ENCODE measurements at places on chromosomes 6 and 20.

DNA sequence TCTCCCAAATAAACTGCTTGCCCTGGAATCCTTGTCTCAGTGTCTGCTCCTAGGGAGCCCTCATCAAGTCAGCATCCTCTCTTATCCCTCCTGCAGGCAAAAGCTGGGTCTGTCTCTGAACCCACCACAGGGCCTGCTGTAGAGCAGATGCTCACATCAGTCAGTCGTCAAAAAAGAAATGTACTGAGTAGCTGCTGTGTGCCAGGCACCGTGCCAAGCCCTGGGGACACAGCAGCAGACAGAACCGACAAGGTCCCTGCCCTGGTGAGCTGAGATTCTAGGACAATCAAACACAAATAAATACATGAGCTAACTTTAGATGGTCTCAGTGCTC, 68.5 kb downstream of the EYA2 start:
- DNase-seq: no peak

DNA sequence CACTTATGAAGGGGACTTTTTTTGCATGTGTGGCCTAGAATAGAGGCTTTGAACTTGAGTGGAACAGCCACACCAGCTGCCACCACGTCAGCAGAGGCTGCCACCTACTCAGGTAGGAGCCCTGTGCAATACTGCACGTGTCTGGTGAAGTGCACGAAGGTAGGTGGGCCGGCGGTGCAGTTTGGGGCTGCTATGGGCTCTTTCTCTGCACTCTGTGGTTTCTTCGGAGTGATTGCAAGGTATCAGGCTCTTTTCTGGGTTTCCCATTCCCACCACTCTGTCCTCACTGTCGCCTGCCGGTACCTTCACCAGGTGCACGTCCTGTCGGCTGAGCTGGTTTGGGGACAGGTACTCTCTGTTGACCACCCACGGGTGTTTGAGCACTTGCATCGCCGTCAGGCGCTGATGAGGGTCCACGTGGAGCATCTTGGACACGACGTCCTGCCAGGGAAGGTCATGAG, 30.8 kb upstream of the MPC1 start:
- DNase-seq: no peak

GRCh38 chr20:11814267-11814666, 103.4 kb upstream of the BTBD3 start:
- DNase-seq: no peak

DNA sequence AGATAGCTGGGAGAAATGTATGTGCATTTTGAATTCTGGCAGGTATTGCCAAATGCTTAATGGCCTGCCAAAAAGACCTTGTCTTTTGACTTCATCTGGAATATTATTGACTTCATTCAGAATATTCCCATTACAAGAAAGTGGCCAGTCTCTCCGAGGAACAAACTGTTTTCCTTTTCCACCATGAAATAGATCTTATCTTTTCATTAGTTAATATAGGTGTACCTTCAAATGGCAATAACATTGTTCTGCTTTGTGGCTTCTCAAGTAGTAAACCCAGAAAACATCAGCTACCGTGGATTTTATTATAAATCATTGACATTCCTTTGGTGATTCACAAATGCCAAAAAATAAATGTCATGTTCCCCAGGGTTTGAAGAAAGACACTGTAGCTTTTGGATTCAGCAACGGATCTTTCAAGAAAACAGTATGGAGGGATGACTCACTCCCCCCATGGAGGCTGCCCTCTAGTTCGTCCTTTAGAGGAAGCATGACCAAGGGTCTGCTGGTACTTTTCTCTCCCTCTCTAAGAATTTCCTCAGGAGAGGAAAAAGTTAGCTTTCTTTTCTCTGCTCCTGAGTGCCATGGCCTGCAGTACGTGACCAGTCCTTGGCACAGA, 1.1 kb upstream of the RNF182 start:
- DNase-seq: no peak

GRCh38 chr6:15036690-15037245, 209.1 kb upstream of the JARID2 start:
- no peak for DNase-seq

DNA sequence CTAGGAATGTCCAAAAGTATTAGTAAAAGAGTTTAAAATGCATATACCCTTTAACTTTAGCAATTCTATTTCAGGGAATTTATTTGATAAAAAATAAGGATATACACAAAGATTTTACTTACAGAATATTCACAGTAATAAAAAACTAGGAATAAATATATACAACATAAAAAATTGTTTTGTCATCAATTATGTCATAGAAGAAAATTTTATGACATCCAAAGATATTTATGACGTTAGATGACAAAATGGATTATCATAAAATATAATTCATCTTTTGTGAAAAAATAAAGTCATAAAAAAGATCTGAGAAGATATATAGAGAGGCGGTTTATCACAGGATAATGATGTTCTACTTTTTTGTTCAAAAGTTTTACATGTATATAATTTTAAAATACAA, 32.0 kb upstream of the TCF21 start:
- no peak for DNase-seq

DNA sequence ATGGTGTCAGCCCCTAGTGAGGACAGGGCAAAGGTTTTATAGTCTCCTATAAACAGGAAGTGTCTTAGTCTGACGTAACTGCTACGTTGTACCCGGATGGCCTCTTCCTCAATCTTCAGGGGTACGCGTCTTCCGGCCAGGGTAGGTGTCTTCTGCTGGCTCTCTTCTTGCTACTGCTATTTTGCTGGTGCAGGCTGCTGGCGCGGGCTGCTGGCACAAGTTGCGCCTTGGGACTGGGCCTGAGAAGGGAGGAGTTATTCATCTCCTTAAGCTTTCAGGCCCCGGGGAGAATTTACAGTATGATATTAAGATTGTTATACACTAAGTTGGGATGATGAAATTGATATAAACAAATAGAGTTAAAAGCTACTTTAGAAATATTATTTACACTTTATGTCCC, 74.4 kb downstream of the HDGFL1 start:
- no peak for DNase-seq

DNA sequence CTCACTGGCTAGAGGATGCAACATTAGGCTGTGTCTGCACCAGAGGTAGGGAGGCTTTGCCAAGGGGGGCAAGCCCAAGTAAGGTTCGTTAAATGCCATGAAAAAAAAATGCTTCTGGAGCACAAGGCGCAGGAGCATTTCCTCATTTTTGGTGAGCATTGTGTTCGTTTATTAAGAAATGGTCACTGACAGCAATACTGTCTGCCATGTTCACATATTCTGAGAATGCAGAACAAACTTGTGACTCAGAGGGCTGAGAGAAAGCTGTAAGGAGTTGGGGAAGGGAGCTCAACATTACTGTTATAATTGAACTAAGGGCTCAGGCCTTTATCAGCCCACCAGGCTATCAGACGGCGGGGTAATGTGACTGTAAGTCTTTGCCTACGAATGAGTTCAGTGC, 465.4 kb upstream of the BTBD3 start:
- DNase-seq: no peak

DNA sequence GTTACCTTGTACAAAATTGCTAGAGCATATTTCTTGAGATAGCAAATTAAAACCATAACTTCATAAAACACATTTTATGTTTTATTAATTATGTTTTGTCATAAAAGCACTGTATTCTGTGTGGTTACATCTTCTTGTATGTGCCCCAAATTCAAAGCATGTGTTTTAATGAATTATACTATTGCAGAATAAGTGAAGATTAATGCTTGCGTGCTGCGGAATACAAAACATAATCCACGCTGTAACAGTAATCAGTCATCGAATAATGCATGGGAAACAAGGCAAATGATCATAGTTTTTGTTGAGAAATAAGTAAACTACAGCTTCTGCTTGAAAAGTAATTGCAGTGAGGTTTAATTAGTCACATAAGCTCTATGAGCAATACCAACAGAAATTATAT, 459.2 kb upstream of the SOX4 start:
- DNase-seq: no peak

DNA sequence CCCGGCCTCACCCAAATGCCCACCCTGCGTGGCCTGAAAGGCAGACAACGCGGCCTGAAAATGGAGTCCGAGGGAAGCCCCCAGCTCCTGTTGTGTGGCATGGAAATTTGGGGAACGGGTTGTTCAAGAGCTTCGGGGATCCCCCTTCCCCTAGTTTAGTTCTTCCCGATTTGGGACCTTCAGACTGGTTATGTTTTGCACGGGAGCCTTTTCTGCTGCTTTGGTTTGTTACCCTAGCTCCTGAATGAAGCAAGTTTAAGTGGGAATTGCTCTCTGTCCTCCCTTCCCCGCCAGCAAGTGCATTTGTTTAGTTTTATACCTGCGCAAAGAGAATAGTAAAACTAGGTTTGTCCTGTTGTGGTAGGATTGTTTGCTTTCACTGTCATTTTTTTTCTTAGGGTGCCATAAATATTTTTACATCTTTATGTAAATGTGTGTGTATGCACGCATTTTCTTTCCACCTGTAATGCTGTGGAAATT, 604 bp downstream of the SH3BGRL2 start:
- no peak for DNase-seq

- no peak for DNase-seq
Observed at GRCh38 chr6:26232940-26233648, 131.9 kb upstream of the BTN3A2 start.

DNA sequence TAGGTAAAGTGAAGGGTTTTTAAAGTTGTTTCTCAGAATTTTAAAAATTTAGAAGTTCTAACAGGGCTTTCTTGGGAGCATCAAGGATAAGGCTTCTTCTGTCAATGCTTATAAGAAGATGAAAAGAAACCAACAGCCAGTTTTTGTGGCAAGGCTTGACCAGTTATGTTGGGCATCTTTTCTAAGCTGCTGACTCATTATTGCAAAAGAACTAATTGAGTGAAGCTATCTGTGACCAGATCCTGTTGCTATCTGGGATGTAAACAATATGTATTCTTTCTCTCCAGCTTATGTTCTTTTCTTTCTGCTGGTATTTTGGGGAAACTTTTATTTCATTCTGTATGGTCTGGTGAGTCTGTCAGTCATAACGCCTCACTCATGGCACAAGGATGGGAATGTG, 643.8 kb downstream of the HDGFL1 start:
- no peak for DNase-seq

DNA sequence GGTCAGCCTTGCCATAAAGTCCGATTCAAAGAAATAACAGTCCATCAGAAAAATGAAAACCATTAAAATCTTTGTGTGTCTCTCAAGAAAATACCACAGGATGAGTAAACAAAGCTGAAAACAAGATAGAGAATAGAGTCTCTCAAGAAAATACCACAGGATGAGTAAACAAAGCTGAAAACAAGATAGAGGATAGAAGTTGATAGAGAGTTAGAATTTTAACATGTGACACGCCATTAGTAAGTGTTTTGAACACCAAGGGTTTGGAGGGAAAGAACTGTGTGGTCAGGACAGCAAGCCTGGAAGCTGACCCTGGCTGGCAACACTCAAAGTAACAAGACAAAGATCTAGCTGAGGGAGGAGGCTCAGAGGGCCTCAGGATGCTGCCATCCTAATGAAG, 43.9 kb upstream of the PRND start:
- no peak for DNase-seq

GRCh38 chr20:23159947-23160318, 73.8 kb upstream of the CD93 start:
- no peak for DNase-seq

- no peak for DNase-seq
Observed at GRCh38 chr20:11697646-11698045, 220.0 kb upstream of the BTBD3 start.

- DNase-seq: no peak
Observed at GRCh38 chr6:46776070-46776712, 17.0 kb upstream of the MEP1A start.

DNA sequence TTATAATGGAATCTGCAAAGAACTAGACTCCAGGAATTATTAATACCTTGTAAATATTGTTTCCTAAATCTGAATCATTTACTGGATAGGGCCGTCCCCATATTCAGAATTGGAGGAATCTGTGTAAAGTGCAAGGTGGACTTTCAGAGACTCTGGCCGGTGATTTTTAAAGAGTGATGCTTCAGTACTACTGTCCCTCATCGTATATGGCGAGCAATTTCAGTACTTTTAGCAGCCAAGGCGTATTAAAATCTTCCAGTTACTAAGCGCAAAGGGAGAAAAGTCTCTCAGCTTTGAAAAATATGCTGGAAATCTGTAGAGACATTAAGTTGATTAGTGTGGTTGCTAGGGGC, 483 bp downstream of the SMIM26 start:
- no peak for DNase-seq

- no peak for DNase-seq
Observed at GRCh38 chr6:111342913-111343312, 140.1 kb downstream of the REV3L start.

DNA sequence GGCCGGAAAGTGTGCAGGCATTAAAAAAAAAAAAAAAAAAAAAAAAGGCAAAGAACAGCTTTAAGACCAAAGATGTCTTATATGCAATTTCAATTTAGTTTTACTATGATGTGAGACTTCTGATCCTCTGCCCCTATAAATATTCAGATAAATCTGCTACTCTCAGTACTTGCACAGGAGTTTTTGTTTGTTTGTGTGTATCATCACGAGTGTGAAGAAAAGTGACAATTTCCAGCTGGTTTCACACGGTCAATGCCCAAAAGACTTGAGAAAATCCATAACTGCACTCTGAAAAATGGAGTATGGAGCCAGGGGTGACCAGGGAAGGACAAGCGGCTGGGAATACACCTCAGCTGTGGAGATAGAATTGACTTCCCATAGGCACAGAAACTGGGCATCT, 757.7 kb downstream of the C6orf118 start:
- no peak for DNase-seq

DNA sequence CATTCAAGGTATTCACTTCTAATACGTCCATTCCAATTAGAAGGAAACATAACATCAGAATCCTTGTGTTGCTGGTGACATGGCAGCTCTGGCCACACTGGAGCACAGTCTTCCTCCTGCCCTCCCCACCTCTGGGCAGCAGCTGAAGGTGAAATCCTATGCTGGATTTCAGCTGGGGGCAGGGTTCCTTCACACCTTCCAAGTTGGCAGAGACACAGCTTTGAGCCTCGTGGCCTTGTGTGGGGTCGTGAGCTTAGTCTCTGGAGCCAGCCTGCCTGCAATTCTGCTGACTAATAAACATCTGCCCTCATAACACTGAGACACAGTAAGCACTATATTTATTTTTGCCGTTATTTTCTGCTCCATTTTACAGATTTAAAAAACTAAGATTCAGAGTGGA, 218.9 kb upstream of the RIN2 start:
- DNase-seq: no peak

- no peak for DNase-seq
Observed at GRCh38 chr6:125963817-125964216, 7.2 kb downstream of the HINT3 start.

- DNase-seq: no peak
Observed at GRCh38 chr6:82832811-82833210, 232.8 kb downstream of the UBE3D start.

GRCh38 chr20:58878399-58878798, 25.9 kb downstream of the GNAS start:
- no peak for DNase-seq
